K562 (cell line): ENCODE measurements at places on chromosomes 5 and 9. TPM values are rescaled to one million over a fixed set of nuclear protein-coding genes. Genes with fewer than 3 reads are reported as not detected.

DNA sequence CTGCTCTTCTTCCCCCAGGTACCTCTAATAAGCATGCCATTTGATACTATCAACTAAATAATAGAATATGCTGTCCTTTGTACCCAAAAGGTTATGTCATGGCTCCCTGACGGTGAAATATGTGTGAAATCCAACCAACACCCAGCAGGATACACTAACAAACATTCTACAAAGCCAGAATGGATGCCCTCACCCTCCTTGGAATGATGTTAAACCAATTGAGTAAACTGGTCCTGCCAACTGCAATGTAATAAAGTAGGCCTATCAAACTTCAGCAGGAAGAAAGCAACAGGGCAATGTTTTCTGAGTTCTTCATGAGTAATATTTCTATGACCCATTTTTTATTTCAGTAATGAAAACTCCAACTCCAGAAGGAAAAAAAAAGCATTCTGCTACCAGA lies 24.9 kb downstream of the RGMB start:
- no peaks in the 10 kb centered on the region for H3K4me1 ChIP-seq
- DNase-seq, result no peak
- H3K36me3 ChIP-seq, result no peaks in the 10 kb centered on the region
- H3K27me3 ChIP-seq, result peaks cover under 1% of the 10 kb centered on the region

The CAMK2A gene
- 0.13 TPM in 1 of 2 replicates, not detected in the other for total RNA-seq

- no peak overlapping the region for H3K4me3 ChIP-seq
- no peak overlapping the region for H3K27ac ChIP-seq
- no peak for DNase-seq
- no peaks in the 10 kb centered on the region for H3K4me1 ChIP-seq
- H3K36me3 ChIP-seq, result no peaks in the 10 kb centered on the region
Observed at GRCh38 chr9:116733010-116733641, 46.0 kb downstream of the TRIM32 start.

The SOHLH1 gene
- 0.29 TPM in 1 of 2 replicates, not detected in the other for total RNA-seq

The ARL14EPL gene
- total RNA-seq, result 0.09 and 0.20 TPM in 2 replicates

DNA sequence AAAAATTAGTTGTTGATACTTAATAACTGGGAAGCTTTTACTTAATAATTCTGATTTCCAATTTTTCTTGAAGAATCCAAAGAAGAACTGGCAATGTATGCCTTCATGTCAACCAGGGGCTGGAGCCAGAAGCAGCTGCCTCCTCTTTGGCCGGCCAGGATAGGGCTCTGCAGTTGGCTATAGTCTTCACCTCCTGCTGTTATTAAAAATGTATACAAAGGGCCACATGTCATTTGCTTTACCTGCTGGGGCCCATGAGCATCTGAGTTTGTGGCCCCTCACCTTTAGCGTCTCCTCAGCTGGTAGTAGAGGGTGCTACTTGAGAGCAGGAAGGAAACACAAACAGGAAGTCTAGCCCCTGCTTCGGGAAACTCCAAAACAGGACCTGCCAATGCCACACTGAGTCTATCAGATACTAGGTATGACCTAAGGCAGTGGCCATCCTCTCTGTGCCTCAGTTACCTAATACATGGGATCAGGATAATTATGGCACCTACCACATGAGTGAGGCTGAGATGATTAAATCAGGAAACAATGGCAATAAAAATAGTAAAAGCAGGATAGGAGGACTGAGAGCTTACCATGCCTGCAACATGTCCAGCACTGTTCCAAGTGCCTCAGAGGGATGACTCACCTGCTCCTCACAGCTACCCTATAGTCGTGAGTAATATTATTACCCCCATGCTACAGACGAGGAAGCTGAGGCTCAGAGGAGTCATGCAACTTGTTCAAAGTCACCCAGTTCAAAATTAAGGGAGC lies 21.3 kb downstream of the CCDC69 start:
- H3K4me3 ChIP-seq, result no peak overlapping the region
- H3K27me3 ChIP-seq, result no peaks in the 10 kb centered on the region
- no peaks in the 10 kb centered on the region; the same call in 1 of the 2 replicates for H3K4me1 ChIP-seq

- H3K36me3 ChIP-seq, result no peaks in the 10 kb centered on the region
- H3K27ac ChIP-seq, result no peak overlapping the region
- no peaks in the 10 kb centered on the region for H3K27me3 ChIP-seq
Observed at GRCh38 chr9:17401858-17402257, 177.0 kb upstream of the SH3GL2 start.

DNA sequence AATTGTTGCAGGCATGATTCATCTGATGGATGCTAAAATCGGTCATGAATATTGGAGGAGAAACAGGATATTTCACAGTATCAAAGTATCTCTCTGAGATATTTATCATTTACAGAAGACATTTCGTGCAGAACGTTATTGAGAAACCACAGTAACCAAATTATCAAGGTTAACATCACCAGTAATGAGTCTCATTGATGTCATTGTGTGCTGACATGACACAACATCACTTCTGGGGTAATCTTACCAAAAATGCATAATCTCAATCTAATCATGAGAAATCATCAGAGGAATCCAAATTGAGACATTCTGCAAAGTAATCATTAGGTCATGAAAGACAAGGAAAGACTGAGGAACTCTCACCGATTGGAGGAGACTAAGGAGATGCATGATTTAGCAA lies 42.7 kb downstream of the C5orf22 start:
- no peaks in the 10 kb centered on the region for H3K36me3 ChIP-seq
- no peaks in the 10 kb centered on the region for H3K4me1 ChIP-seq
- no peak overlapping the region for H3K27ac ChIP-seq
- DNase-seq, result no peak

DNA sequence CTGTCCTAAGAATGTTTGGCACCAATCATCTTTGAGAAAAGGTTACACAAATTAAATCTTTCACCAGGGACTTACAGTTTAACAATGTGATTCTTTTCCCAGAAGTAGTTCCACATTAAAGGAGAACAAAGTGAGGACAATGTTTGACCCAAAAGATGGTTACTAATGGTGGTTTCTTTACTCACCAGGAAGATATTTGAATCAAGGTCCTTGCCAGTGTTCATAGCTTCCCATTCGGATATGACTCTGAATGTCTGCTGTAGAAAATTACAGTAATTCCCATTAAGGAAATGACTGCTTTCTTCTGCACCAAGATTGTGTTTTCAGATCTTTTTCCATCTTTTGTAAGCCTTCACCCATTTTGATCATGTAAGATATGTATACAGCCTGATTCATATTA lies 114.6 kb upstream of the ADAMTSL1 start:
- H3K4me1 ChIP-seq, result no peaks in the 10 kb centered on the region
- DNase-seq, result no peak
- H3K27me3 ChIP-seq, result no peaks in the 10 kb centered on the region
- no peak overlapping the region for H3K4me3 ChIP-seq

GRCh38 chr5:113641715-113642114 lies 128.2 kb downstream of the YTHDC2 start:
- H3K27me3 ChIP-seq, result no peaks in the 10 kb centered on the region
- H3K4me1 ChIP-seq, result no peaks in the 10 kb centered on the region
- no peaks in the 10 kb centered on the region for H3K36me3 ChIP-seq
- H3K27ac ChIP-seq, result no peak overlapping the region

The IRGM gene
- total RNA-seq, result not detected in 2 replicates

The PITX1 gene
- 88.2 and 90.4 TPM in 2 replicates for total RNA-seq

DNA sequence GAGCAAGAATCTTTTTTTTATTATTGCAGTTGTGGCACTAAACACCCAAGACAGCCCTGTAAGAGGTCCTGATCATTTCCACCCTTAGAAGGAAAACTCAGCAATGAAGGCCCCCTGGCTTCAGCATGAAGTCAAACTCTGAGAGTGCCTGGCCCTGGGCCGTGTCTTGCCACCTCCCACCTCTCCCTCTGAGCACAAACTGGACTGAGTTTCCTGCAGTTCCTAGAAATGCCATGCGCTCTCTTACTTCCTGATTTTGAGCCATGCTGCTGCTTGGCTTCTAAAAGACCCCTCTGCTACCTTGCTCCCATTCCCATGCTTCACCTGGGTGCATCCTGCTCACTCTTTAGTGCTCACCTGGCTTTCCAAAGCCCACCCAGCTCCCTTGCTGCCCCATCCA lies 140.4 kb upstream of the KLF9 start:
- H3K36me3 ChIP-seq, result no peaks in the 10 kb centered on the region
- H3K4me1 ChIP-seq, result no peaks in the 10 kb centered on the region
- no peak overlapping the region for H3K4me3 ChIP-seq
- no peak for DNase-seq
- H3K27me3 ChIP-seq, result peaks cover 7% of the 10 kb centered on the region

DNA sequence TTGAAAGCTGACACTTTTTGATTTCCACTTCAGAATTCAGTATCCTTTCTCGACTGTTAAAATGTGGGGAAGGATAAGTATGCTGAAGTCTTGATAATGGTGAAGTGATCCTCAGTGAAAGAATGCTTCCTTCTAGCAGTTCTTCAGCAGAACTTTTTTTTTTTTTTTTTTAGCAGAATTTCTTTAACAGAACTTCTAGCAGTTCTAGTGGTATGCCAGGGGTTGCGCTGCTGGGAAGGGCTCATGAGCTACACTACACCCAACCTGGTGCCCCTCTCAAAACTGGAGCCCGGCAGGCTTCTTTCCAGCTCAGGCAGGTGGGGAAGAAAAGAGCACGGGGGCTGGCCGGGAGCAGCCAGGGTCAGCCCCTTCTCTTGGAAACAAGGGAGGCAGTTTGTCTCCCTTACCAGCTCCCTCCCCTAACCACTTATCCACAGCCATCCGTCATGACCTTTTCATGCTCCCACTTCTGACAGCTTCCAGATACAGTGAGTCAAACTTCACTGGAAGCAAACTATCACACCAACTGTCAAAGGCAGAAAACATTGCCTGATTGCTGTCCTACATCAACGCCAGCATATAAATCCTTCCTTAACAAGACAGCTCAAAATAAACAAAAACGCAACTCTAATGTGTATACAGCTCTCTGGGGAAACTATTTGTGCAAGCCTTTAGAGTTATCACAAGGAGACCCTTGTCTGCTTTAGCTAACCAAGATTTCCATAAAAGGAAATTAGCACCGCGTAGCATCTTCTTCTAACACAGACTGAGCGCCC lies 211.5 kb downstream of the GAPVD1 start:
- peak overlapping the region; percentile 15; the same call in 1 of the 2 replicates for H3K4me3 ChIP-seq
- peaks cover 16% of the 10 kb centered on the region for H3K36me3 ChIP-seq
- peaks cover 67% of the 10 kb centered on the region for H3K4me1 ChIP-seq
- DNase-seq, result peak; percentile 87

The ACER2 gene
- total RNA-seq, result 3.4 TPM in 2 replicates

- H3K27me3 ChIP-seq, result no peaks in the 10 kb centered on the region
- no peak overlapping the region for H3K4me3 ChIP-seq
- no peak overlapping the region for H3K27ac ChIP-seq
- H3K4me1 ChIP-seq, result no peaks in the 10 kb centered on the region
- no peak for DNase-seq
Observed at GRCh38 chr5:66344544-66344943, 200.4 kb downstream of the SREK1 start.

- no peak overlapping the region for H3K27ac ChIP-seq
- DNase-seq, result no peak
- no peaks in the 10 kb centered on the region for H3K4me1 ChIP-seq
- H3K27me3 ChIP-seq, result no peaks in the 10 kb centered on the region
Observed at GRCh38 chr9:14748373-14748772, 25.8 kb upstream of the CER1 start.

GRCh38 chr9:81879501-81879916 lies 48.7 kb upstream of the SPATA31D4 start:
- H3K4me3 ChIP-seq, result no peak overlapping the region
- no peaks in the 10 kb centered on the region for H3K27me3 ChIP-seq
- no peak overlapping the region for H3K27ac ChIP-seq
- no peaks in the 10 kb centered on the region for H3K4me1 ChIP-seq

The MAMDC2 gene
- not detected in 2 replicates for total RNA-seq

The FBP2 gene
- not detected in 2 replicates for total RNA-seq

The CMBL gene
- total RNA-seq, result 119 and 121 TPM in 2 replicates

GRCh38 chr9:13896922-13897835 lies 416.8 kb downstream of the NFIB start:
- no peak for DNase-seq
- no peak overlapping the region for H3K4me3 ChIP-seq
- no peak overlapping the region for H3K27ac ChIP-seq
- no peaks in the 10 kb centered on the region for H3K27me3 ChIP-seq
- no peaks in the 10 kb centered on the region for H3K36me3 ChIP-seq
- H3K4me1 ChIP-seq, result no peaks in the 10 kb centered on the region

- H3K4me3 ChIP-seq, result no peak overlapping the region
- H3K27ac ChIP-seq, result no peak overlapping the region
- H3K4me1 ChIP-seq, result peaks cover 18% of the 10 kb centered on the region
Observed at GRCh38 chr9:133735415-133735775, 2.8 kb downstream of the SARDH start.

DNA sequence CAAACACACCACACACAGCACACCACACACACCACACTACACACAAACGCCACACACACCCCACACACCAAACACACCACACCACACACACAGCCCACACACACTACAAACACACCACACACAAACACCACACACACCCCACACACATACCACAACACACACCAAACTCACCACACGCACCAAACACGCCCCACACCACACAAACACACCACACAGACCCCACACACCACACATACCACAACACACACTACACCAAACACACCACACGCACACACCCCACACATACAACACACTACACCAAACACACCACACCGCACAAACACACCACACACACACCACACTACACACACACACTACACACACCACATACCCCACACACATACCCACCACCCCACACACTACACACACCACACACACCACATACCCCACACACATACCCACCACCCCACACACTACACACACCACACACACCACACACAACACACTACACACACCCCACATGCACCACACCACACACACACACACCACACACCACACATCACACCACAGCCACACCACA lies 151.2 kb downstream of the ERCC6L2 start:
- no peak overlapping the region for H3K4me3 ChIP-seq
- H3K4me1 ChIP-seq, result peaks cover 9% of the 10 kb centered on the region; the same call in 2 of the 3 replicates
- no peaks in the 10 kb centered on the region; the same call in 2 of the 3 replicates for H3K27me3 ChIP-seq
- H3K27ac ChIP-seq, result no peak overlapping the region
- DNase-seq, result no peak

The CACNA1B gene
- 0.02 and 0.04 TPM in 2 replicates for total RNA-seq

The ECM2 gene
- total RNA-seq, result not detected in 2 replicates

The PCDHGA6 gene
- total RNA-seq, result 0.09 and 0.11 TPM in 2 replicates

- DNase-seq, result peak; percentile 71
- no peaks in the 10 kb centered on the region for H3K4me1 ChIP-seq
- H3K4me3 ChIP-seq, result peak within 1 kb of the TSS; percentile 87
- peak within 1 kb of the TSS; percentile 66 for H3K27ac ChIP-seq
- no peaks in the 10 kb centered on the region; the same call in 1 of the 3 replicates for H3K27me3 ChIP-seq
Observed at GRCh38 chr9:113876151-113876992, at the start of gene ZNF618. ZNF618 (plus strand) TSS chr9:113876309; CDS start chr9:113876381, 72 bp downstream.

The ADAMTS12 gene
- total RNA-seq, result 0.11 TPM in 1 of 2 replicates, not detected in the other

GRCh38 chr5:128002425-128002824 lies 81.1 kb upstream of the SLC12A2 start:
- H3K27me3 ChIP-seq, result no peaks in the 10 kb centered on the region
- H3K27ac ChIP-seq, result no peak overlapping the region
- no peak for DNase-seq
- H3K36me3 ChIP-seq, result no peaks in the 10 kb centered on the region; the same call in 2 of the 3 replicates
- H3K4me1 ChIP-seq, result peaks cover 5% of the 10 kb centered on the region; the same call in 2 of the 3 replicates

DNA sequence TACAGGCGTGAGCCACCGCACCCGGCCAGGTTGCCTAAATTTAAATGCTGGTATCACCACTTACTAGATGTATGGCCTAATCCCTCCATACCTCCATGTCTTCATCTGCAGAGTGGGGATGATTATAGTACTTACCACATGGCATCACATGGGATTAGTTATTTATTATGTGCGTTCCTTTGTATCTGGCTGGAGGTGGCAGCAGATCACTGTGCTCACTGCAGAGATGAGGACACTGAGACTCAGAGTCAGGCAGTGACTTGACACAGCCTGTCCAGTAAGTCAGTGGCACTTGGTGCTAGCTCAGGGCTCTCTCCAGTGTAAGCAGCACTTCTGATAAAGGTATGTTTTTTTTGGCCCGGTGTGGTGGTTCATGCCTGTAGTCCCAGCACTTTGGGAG lies 38.4 kb upstream of the HAND1 start:
- H3K36me3 ChIP-seq, result no peaks in the 10 kb centered on the region
- no peak for DNase-seq
- no peaks in the 10 kb centered on the region; the same call in 1 of the 3 replicates for H3K4me1 ChIP-seq
- H3K27ac ChIP-seq, result no peak overlapping the region
